ENCODE measurements at places on chromosomes 5 and 9.

GRCh38 chr9:128107468-128108268 is 19.9 kb downstream of the PTGES2 start:
- no peak for DNase-seq

DNA sequence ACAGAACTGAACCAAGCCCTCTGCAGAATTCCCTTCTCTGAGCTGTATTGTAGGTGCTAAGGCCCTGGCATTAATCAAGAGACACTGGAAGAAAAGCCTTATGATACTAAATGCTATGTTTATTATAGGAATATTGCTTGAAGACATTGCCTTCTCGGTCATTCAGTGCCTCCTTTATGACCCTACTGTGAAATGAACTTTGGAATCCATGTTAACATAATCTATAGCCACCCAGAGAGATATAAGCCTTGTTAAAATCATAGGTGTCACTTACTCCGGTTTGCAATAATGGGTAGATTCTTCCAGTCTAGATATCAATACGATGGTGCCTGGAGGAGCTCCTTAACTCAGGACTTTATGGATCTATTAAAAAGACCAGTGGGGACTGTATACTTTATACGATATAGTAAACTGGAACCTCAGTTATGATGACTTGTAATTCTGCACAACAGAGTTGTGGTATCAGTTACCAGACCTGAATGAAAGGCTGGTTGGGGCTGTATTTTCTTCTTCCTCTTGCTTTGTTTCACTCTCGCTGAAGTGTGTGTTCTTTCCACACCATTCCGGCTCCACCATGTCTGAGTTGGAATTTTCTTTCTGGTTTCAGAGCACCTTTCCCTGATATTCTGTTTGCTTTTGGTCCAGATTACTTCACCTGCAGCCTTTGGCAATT is 154.5 kb downstream of the DROSHA start:
- DNase-seq, result no peak

- no peak for DNase-seq
Measured at GRCh38 chr5:129014185-129014584, 48.9 kb downstream of the SLC27A6 start.

GRCh38 chr5:10984021-10984715 is 223.1 kb upstream of the DAP start:
- no peak for DNase-seq

GRCh38 chr5:90875456-90875855 is 316.9 kb downstream of the ADGRV1 start:
- DNase-seq, result no peak

- no peak for DNase-seq
Measured at GRCh38 chr9:131625508-131625787, 80.1 kb downstream of the PRRT1B start.

- no peak for DNase-seq
Measured at GRCh38 chr9:28808042-28808441, 1234.8 kb upstream of the C9orf72 start.

DNA sequence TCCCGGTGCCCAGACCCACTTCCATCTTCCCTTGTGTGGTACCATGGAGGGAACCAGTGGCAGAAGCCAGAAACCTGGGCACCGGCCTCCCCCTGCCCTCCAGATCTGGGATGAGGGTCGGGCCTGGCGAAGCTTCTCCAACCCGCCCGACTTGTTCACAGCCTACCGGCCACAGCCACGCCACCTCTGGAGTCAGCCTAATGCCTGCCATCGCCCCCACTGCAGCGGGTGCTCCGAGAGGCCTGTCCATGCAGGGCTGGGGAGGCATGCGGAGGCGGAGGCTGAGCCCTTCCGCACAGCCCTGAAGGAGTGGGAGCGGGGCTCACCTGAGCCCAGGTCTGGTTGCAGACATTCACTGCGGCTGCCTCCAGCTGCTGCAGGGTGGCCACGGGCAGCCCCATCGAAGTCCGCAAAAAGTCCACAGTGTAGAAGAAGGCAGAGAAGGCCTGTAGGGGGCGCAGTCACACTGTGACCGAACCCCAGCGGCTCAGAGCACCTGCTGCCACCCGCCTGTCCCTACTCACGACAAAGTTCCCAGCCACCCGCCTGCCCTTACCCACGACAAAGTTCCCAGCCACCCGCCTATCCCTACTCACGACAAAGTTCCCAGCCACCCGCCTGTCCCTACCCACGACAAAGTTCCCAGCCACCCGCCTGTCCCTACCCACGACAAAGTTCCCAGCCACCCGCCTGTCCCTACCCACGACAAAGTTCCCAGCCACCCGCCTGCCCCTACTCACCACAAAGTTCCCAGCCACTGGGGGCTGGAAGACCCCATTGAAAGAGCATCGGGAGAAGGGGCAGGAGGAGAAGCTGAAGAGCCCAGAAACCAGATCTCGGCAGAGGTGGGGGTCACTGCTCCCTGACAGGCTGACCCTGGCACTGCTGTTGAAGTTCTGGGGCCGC is 3.8 kb upstream of the NPDC1 start:
- no peak for DNase-seq

DNA sequence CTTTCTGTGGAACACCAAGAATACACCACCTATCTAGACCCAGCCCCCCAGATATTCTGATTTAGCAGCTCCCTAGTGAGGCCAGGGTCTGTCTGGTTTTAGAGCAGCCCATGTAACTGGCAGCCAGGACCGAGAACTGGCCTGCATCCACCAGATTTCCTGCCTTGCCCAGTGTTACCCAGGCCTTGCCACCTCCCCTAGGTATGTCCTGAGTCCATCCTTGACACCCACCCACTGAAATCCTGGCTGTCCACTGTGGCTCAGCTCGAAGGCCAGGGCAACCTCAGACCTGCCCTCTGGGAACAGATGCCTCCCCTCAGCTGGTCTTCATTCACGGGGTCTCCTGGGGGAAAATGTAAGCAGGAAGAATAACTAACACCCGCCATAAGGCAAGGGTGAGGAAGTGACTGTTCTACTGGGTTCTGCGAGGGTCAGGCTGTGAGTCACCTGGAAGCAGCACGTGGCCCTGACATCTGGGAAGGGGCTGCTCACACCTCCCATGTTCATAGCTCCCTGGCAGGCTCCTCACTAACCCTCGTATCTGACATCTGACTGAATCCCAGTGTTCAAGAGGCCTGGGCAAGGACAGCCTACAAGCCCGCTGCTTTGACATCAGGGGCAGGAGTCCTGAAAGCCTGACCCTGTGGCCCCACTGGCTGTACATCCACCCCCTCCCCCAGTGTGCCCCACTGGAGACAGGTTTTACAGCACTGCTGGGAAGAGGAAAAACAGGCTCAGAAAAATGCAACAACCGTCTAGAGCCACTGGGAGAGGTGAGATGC is 72.7 kb downstream of the SEMA4D start:
- DNase-seq, result no peak

DNA sequence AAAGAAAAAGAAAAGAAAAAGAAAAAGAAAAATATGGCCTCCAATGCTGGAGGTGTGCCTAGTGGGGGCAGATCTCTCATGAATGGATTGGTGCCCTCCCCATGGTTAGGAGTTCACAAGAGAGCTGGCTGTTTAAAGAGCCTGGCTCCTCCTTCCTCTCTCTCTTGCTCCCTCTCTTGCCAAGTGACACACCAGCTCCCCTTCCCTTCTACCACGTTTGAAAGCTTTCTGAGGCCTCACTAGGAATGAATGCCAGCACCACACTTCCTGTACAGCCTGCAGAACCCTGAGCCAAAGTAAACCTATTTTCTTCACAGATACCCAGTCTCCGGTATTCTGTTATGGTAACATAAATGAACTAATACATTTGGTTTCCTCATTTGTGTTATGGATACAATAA is 14.4 kb upstream of the GALNT10 start:
- no peak for DNase-seq

GRCh38 chr9:33125871-33126823 is 41.0 kb downstream of the B4GALT1 start:
- no peak for DNase-seq

DNA sequence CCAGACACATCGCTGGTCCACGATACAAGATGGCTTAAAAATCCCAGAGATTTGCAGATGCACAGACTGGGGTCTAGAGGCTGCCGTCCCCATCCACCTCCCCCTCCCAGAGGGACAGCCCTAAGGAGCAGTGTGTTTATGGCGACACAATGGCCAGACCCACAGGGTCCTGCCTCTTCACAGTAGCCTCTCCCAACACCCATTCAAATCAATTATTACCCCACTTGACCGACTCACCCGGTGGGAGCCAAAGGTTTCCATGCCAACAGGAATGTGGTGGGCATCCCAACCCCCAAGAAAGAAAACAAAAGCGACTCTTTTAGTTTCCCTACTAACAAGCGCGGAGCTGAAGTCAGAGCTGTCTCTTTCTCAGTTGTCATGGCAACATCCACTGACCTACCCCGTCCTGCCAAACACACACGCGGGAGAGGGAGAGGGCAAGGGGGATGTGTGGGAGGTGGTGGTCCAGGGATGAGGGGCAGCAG is 209.0 kb downstream of the TTLL11 start:
- DNase-seq, result peak; percentile 62

DNA sequence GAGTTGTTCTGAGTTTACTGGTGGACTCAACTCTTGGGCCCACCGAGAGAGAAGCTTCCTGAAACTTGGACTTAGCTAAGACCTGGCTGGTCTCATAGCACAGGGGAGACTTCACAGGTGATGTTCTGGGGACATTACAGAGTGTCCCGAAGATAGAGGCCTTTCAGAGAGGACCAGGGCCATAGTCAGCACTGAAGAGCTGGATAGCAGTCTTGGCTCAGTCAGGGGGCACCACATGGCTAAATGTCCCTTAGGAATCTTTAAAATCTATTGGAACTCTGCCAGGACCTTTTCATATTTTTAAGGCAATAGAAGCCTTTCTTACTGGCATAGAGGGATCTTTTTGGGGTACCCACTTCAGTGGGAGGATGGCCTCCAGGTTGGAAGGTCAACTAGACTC is 59.8 kb upstream of the CPLX2 start:
- DNase-seq, result no peak

- no peak for DNase-seq
Measured at GRCh38 chr5:141772281-141772680, 90.3 kb upstream of the ARAP3 start.

GRCh38 chr5:102918986-102919610 is 164.0 kb downstream of the PAM start:
- DNase-seq, result no peak

DNA sequence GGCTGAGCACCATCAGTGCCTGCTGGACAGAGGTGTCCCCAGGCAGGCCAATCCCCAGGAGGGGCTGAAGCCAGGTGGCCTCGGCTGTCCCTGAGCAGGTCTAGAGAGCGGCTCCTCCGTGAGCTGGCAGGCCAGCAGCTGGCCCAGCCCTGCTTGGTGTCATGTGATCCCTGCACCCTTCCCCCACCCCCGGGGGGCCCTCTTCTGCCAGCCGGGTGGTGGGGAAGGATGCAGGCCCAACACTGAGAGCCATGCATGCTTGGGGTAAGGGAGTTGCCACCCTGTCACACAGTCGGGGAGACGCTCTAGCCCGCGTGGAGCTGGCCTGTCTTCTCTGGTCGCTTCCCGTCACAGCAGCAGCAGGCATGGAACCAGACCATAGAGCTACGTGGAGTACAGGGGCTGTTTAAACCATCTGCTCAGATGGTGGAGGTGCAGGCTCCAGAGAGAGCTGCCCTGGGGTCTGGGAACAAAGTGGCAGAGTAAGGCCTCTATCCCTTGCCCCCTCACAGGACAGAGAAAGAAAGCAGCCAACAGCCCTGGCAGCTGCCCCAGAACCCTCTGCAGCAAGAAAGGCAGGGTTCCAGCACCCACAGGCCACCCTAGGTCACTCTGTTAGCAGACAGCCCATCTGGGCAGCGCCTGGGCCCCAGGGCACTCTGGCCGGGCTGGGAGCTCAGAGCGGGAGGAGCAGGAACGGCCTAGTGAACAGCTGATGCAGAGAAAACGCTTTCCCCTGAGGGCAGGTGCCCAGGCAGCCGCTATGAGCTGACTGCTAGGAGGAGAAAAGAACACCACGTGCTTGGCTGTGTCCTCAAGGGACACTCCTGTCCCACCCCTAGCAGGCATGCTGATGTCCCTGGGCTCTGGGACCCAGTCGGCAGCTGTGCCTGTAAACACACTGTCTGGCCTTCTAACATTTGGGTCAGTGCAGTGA is 6.8 kb downstream of the RALGDS start:
- no peak for DNase-seq

DNA sequence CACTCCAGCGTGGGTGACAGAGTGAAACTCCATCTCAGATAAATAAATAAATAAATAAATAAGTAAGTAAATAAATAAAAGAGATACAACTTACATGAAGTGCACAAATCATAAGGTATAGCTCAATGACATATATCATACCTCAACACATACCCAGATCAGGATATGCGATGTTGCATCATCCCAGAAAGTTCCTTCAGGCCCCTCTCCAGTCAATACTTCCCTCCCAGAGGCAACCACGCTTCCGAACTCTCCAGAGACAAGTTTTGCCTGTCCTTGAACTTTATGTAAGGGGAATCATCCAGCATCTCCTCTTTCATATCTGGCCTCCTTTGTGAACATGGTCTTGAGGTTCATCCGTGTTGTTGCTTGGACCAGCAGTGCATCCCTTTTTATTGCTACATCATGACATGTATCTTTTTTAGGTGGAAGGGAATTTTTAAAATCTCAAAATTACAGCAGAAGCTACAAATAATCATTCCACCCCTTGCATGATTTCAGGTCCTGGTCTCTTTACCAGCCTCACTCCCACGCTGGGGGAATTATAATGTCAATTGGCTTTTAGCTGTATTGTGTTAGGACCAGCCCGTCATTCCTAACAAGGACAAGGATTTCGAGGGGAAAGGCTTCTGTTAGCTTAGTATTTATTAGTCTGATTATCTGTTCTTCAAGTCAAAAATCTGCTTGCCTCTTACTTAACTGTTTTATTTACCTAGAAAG is 32.9 kb upstream of the AOPEP start:
- DNase-seq, result no peak

DNA sequence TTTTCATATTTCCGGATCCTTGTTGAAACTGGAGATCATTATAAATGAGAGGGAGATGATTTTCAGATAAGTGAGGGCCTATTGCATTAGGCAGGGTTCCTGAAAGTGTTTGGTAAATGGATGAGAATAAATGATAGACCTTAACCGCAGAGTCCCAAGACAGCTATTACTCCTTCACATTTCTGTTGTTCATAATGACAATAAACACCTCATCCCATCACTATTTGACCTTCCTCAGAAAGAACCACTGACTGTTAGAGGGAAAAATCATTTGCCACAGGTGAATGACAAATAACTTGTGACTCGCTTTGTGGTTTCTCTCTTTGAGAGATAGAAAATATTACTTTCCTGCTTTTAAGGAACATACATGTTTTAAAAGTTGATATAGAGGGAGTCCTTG is 47.3 kb upstream of the TRMT10B start:
- DNase-seq, result no peak

DNA sequence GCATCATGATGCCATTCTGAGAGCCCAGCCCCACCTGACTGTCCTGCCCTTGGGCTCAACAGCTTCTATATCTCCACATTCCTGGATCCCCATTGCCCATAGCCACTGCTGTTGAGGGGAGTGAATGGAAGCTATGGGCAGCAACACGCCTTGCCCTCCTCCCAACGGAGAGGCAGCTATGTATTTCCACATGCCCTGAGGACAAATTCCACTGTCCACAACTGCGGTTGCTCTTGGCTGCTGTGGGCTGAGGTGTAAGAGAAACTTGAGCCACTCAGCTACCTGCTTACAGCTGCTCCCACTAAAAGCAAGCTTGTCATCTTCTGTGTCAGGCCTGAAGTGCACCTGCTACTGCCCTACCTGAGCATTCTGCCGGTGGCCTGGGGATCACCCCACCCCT is 222.9 kb downstream of the PSAT1 start:
- DNase-seq, result no peak

Measured in coronary artery (tissue), 2 donors.